ENCODE measurements at places on chromosomes 16 and 17. TPM values are rescaled to one million over a fixed set of nuclear protein-coding genes. Genes with fewer than 3 reads are reported as not detected.

DNA sequence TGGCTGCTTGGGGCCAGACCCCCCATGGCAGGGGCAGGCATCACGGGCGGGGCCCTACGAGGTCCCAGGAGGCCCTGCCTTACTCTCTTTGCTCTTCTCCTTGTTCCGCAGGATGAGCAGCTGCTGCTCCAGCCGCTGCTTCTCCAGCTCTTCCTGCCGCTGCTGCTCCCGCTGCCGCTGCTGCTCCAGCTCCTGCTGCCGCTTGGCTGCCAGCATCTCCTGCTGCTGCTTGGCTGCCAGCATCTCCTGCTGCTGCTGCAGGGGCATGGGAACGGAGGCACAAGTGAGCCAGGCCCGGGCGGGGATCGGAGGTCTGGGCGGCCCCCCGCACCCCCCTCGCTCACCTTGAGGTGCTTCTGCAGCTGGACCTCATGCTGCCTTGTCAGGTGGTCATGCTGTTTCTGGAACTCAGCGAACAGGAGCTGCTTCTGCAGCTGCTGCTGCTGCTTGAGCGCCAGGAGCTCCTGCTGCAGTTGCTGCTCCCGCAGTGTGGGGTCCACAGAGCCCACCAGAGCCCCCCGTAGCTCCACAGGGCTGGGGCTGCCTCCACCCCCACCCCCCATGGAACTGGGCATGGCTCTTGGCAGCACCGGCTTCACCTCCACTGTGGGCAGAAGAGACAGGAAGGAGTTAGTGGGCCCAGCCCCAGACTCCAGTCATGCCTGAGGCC, 22.8 kb downstream of the G6PC3 start:
- no peak for DNase-seq

- DNase-seq, result no peak
Measured at GRCh38 chr16:74249846-74250245, 46.8 kb upstream of the PSMD7 start.

DNA sequence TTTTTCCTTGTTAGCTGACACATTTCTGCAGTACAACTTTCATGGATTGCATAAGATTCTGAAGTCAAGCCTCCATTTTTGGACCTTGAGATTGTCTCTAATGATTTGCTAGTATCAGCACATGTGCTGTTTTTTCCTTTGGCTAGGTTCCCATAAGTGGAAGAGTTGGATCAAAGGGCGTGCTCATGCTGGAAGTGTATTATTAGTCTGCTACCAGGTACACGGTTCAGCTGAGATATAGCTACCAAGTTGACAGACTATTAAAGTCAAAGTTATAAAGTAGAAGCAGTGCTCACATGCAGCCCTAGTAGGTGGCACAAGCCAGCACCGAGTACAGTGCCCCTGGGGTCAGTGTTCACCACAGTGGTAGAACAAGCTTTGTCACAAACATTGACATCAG, 3.2 kb downstream of the FAHD1 start:
- no peak for DNase-seq

DNA sequence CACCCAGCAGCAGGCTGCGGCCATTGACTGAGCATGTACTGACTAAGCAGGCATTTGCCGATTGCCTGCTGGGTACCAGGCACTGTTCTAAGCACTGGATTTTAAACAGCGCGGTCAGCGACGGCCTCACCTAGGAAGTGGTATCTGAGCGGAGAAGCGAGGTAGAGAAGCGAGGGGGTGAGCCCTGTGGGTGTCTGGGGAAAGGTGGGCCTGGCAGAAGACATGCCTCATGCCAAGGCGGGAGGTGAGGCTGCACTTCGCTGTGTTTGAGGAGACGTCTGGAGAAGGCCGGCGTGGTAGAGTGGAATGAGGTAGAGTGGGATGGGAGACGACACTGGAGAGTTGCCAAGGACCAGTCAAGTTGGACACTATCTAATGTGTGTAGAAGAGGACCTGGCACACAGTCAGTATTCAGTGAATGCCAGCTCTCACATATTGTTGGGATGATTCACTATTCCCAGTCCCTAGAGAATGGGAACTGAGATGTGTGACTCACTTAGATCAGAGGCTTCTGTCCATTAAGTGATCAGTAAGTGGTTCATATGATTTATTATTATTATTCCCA, 14.4 kb downstream of the SYCE1L start:
- DNase-seq, result peak; percentile 82

- DNase-seq, result no peak
Measured at GRCh38 chr16:50400312-50400966, 31.7 kb upstream of the BRD7 start.

- no peak for DNase-seq
Measured at GRCh38 chr17:46143827-46144236, 49.4 kb downstream of the KANSL1 start.

- DNase-seq, result no peak
Measured at GRCh38 chr16:30350134-30350871, 4.8 kb downstream of the CD2BP2 start.

- DNase-seq, result no peak
Measured at GRCh38 chr17:5683241-5683640, 98.9 kb upstream of the NLRP1 start.

GRCh38 chr16:13348416-13348815, 447.0 kb downstream of the SHISA9 start:
- no peak for DNase-seq

- DNase-seq, result no peak
Measured at GRCh38 chr17:62753562-62753961, 54.6 kb downstream of the MARCHF10 start.

GRCh38 chr16:60328152-60328551, 1594.0 kb upstream of the GOT2 start:
- no peak for DNase-seq

DNA sequence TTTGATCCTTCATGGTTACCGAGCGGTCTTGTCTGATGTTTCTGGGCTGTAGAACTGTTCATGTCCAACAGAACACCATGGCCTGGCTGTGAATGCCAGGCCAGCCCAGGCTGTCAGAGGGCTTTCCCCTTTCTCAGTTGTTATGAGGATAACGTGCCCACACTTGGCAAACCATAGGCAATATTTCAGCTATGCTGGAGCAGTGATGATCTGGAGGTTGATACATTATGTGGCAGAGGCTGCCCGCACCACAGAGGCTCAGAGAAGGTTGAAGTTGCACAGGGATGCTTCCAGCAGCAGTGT, 92.9 kb downstream of the C16orf78 start:
- DNase-seq, result no peak

The CMTM2 gene
- not detected for total RNA-seq

The PRAC2 gene
- total RNA-seq, result not detected

The LPO gene
- total RNA-seq, result not detected

The CNTNAP1 gene
- total RNA-seq, result 17.6 TPM

The RASD1 gene
- 2.9 TPM for total RNA-seq

The TMED6 gene
- not detected for total RNA-seq

All from glomerular endothelial cell (primary cell).